Vein endothelial cell (primary cell): ENCODE measurements at places on chromosomes 11 and 22. TPM values are rescaled to one million over a fixed set of nuclear protein-coding genes. Genes with fewer than 3 reads are reported as not detected.

PLA2G3 gene
- 0.19 TPM in 1 of 2 replicates, not detected in the other for total RNA-seq

PAFAH1B2 gene
- 174 and 201 TPM in 2 replicates for total RNA-seq

PANX3 gene
- not detected in 2 replicates for total RNA-seq

MRPL16 gene
- total RNA-seq, result 32.3 and 35.6 TPM in 2 replicates

SCGB2A2 gene
- total RNA-seq, result not detected in 2 replicates

DYNC2H1 gene
- total RNA-seq, result 6.5 and 12.4 TPM in 2 replicates

OR5T1 gene
- not detected in 2 replicates for total RNA-seq

HEPHL1 gene
- total RNA-seq, result under 0.01 TPM in 2 replicates

DENND6B gene
- total RNA-seq, result 2.1 and 4.2 TPM in 2 replicates

MPEG1 gene
- not detected in 2 replicates for total RNA-seq

CSNK1E gene
- total RNA-seq, result 207 and 243 TPM in 2 replicates

OR5T2 gene
- not detected in 2 replicates for total RNA-seq

IL18BP gene
- 5.4 and 9.1 TPM in 2 replicates for total RNA-seq

ZNF214 gene
- total RNA-seq, result 0.76 and 0.98 TPM in 2 replicates
